ENCODE measurements at places on chromosomes 13 and 19.

DNA sequence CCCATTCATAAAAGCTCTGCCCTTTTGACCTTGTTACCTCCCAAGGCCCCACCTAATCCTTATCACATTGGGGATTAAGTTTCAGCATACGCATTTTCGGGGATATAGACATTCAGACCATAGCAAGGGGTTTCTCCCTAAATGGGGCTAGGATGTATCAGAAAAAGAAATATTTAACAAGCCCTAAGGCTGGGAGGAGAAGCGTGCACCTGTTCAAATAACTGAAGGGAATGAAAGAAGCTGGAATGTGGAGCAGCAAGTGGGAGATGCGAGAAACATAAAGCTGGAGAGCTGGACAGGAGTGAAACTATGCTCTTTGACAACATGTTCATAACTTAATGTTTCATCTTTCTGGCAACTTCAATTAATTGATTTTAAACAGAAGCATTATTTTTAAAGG is 811.8 kb upstream of the GPC6 start:
- DNase-seq, result no peak

DNA sequence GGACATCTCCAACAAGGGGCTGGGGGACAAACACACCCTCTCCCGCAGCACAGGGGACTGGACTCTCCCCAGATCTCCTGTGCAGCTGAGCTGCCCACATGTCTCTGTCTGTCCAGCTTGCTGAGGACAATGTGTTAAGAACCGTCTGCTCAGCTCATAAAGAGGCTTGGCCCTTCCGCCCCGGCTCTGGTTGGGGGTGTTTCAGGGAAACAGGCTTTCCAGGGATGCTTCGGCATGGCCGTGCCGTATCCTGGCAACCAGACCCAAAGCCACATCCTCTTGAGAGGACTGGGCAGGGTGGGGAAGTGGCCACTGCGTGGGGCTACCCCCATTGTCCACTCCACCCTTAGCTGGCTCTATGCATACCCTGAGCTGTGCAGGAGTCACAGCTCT is 41.1 kb upstream of the CHST8 start:
- DNase-seq, result no peak

GRCh38 chr13:94712812-94713560 is 641 bp upstream of the SOX21 start:
- DNase-seq, result peak; percentile 85

GRCh38 chr19:49592486-49593232 is 1.7 kb downstream of the PRR12 start:
- DNase-seq, result peak; percentile 59

- no peak for DNase-seq
Observed at GRCh38 chr19:6222884-6223283, 56.9 kb downstream of the MLLT1 start.

GRCh38 chr13:34608331-34608730 is 333.7 kb upstream of the NBEA start:
- DNase-seq, result no peak

DNA sequence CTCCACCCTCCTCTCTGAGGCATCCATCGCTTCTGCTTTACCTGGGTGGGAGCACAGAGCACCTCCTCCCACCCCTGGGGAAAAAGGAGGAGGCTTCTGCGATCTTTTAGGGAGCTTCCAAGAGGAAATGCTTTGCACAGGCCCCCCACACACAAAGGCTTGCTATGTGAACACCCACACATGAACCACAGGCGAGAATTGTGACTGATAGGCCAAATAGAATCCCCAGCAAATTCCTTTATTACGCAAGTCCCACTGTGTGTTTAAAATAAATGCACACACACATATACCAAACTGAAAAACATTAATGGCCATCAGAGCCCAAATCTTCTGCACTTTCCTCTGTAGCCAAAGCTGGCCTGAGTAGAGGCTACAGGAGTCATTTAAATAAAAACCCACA is 50.6 kb downstream of the HSPH1 start:
- DNase-seq, result no peak

DNA sequence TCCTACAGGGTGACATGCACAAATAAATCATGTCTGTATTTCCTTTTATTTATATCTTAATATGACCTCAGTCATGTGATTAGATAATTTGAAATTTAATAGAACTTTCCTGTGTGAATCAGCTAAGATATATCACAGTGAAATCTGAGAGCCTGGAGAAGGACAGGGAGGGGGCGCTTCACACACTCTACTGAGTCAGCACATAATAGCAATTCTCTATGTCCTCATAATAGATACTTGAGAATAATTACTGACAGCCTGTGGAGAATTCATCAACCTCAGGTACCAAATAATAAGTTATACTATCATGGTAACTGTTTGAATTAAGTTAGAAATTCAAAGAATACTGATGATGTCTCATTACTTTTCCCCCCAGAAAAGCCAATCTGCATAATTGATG is 98.0 kb upstream of the SLC10A2 start:
- DNase-seq, result no peak

- DNase-seq, result no peak
Observed at GRCh38 chr19:1487576-1488281, 2.4 kb downstream of the PCSK4 start.

DNA sequence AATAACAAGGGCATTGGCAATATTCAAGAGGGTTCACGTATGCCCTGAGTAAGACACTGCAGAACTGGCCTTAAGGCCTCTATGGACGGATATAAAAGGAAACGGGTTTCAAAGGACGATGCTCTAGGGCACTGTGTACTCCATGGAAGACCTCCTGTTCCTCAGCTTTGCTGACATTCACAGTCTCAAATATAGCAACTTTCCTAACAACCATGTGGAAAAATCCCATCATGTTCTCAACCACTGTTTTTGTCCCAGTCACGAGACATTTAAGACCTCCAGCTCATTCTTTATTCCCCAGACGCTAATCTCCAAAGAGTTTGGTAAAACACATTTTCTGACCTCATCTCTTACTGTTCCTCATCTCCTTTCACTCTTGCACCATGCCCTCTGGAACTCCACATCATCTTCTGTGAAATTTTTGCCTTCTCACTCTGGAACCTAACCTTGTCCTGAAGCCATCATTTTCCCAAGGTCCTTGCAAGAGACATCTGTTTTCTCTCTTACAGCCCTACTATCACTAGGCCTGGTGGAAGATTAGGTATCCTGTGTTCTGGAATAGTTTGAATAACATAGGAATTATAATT is 37.6 kb downstream of the SPRY2 start:
- no peak for DNase-seq

GRCh38 chr19:49973987-49974386 is 13.0 kb upstream of the SIGLEC11 start:
- DNase-seq, result no peak

DNA sequence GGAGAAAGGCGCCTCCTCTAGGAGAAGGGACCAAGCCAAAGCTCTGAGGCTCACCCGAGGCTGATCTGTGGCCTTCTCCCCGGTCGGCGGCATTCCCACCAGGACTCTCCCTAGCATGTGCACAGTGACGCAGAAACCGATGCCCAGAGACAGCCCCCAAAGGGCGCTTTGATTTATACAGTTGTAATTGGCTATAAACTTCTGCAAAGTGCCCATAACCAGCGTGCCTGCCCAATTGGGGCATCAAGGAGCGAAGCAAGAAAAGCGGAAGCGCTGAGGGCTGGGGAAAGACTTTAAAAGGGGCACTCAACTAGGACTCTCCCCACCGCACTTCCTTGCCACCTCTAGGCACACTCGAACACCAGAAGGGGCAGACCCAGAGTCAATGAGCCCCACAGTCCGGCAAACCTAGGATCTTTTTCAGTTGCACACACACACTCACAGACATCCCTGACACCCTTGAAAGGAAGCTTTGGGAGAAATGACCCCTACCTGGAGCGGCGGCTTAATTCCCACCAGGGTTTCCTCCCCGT is 1.8 kb downstream of the CDX2 start:
- DNase-seq, result peak; percentile 37

GRCh38 chr19:19274146-19274545 is 1.0 kb upstream of the TM6SF2 start:
- no peak for DNase-seq

- DNase-seq, result no peak
Observed at GRCh38 chr13:92994056-92994455, 232.6 kb upstream of the GPC6 start.

- DNase-seq, result no peak
Observed at GRCh38 chr19:45009625-45010255, 8.5 kb downstream of the RELB start.

DNA sequence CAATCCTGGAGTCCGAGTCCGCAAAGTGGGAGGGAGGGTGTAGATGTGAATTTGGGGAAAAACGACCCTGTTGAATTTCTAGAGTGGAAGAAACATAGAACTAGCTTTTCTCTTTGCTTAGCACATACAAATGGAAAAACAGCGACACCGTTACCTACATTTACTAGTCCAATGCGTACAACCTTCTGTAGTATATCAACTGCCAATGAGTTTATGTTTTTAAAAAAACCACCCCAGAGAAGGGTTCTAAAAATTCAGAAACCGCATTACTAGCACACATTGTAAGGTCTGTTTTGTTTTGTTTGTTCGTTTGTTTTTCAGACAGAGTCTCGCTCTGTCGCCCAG is 332 bp upstream of the SUPT20H start:
- no peak for DNase-seq

DNA sequence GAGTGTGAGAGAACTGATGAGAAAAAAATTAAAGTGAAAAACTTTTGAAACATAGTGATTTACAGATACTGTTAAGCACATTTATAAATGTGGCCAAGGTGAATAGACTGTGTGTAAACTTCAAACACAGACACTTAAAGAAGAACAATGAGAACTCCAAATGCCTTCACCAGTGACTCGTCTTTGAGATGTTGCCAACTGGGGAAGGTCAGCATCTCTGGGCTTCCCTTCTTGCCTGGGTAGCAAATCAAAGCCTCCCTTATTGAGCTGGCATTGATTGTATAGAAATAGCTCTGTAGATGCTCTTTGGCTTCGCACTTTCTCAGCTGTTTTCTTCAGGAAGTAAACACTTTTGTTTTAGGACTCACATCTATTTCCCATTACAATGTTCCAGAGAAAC is 177.3 kb upstream of the SGCG start:
- DNase-seq, result no peak

GRCh38 chr13:97211300-97211699 is 10.8 kb upstream of the MBNL2 start:
- DNase-seq, result no peak

- no peak for DNase-seq
Observed at GRCh38 chr13:45337395-45337794, 3.6 kb downstream of the TPT1 start.

- DNase-seq, result no peak
Observed at GRCh38 chr13:26185720-26186117, 36.4 kb downstream of the RNF6 start.

- DNase-seq, result no peak
Observed at GRCh38 chr13:51826606-51827005, 18.4 kb downstream of the TMEM272 start.

DNA sequence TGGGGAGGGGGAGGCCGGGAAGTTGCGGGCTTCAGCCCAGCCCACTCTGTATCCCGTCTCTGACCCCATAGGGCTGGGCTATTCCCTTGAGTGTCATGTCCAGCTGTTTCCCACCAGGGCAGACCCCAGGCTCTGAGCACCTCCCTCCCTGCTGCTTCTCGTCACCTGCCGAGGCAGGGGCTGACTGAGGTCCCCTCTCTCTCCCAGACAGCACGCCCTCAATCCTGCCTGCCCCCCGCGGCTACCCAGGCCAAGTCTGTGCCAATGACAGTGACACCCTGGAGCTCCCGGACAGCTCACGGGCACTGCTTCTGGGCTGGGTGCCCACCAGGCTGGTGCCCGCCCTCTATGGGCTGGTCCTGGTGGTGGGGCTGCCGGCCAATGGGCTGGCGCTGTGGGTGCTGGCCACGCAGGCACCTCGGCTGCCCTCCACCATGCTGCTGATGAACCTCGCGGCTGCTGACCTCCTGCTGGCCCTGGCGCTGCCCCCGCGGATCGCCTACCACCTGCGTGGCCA is 625 bp downstream of the F2RL3 start:
- DNase-seq, result no peak

- DNase-seq, result peak; percentile 64
Observed at GRCh38 chr13:70339738-70340137, 231.5 kb upstream of the KLHL1 start.

DNA sequence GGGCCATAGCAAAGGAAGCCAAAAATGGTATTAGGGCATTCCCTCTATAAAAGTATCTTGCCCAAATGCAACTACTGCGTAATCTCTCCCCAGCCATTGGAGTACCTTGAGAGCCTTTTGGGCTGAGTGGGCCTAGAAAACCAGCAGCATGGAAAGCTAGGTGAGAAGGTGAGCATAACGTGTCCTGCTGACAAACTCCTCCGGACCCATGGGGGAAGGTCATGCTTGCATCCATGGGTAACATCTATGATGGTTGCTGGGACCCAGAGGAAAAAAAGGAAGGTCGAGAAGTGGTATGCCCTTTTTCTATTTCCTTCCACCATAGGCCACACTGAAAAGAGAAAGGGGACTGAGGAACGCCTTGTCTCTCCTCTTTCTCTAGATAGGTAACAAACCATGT is 57.4 kb downstream of the ZNF728 start:
- DNase-seq, result no peak

DNA sequence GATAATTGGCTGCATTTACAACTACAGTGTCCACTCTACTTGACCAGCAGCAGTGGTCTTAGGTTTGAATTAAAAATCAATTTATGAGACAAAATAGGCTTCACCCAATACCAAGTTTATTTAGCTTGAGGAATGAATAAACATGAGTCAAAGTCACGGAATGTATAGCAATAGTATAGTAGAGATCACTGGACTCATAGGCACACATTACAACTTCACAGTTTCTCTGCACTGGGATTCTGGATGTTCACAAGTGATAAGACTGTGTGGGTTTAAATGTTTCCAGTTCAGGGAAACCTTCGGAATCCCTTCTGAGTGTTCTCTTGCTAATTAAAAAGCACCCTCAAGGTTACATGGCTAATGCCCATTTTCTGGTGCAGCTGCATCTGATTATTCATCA is 1064.9 kb downstream of the SLITRK5 start:
- DNase-seq, result no peak

DNA sequence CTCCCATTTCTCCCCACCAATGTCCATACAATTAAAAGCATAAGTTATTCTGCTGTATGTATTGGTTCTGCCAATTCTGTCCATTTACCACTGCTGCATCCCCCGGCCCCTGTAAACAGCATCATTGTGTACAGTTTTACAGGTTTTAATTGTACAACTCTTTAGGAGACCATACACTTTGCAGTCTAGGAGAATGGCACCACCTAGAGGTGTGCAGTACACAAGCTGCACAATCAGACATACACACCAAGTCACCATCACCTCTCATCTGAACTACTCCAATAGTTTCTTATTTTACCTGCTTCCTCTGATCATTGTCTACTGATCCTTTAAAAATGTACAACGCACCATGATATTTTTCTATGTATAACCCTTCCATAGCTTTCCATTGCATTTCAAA is 855.9 kb upstream of the KLHL1 start:
- peak; percentile 30 for DNase-seq

DNA sequence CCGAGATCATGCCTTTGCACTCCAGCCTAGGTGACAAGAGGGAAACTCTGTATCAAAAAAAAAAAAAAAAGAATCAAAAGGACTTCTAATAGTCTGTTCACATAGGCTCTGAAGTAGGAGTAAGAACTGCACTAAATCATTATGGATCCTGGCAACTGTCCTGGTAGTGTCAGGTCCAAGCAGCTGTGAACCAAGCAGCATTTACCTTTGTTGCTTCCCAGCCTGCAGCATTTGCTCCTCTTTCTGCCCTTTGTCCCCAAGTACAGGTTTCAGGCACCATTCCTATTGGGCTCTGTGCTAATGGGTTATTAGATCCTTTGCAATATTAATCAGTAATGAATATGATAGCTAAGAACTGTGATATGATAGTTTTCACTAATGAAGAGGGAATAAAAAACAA is 77.4 kb upstream of the NBEA start:
- DNase-seq, result no peak

GRCh38 chr19:19649580-19649995 is 6.1 kb upstream of the GMIP start:
- no peak for DNase-seq

GRCh38 chr13:45932676-45933075 is 81.1 kb upstream of the SIAH3 start:
- no peak for DNase-seq

Data from HAP-1 (cell line).